Fibroblast of skin of left quadriceps (primary cell): ENCODE measurements at places on chromosomes 5 and 9.

- DNase-seq, result no peak
Observed at GRCh38 chr5:76735762-76736545, 20.0 kb downstream of the F2R start.

DNA sequence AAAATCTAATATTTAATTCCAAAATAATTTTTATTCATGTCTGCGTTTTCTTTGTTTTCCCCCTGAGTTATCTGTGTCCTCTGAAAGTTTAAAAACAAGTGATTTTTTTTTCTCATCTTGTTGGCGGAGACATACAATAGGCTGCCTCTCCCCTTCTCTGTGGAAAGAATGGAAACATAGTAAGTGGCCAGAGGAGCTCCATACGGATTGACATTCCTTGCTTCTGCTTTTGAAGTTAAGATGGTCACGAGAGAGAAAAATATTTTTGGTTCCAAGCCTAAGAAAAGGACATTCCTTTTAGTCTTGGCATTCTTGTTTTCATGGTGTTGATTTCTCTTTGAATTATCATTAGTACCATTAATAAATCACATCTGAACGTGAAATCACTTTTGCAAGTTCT, 28.3 kb downstream of the ZNF462 start:
- DNase-seq, result no peak

DNA sequence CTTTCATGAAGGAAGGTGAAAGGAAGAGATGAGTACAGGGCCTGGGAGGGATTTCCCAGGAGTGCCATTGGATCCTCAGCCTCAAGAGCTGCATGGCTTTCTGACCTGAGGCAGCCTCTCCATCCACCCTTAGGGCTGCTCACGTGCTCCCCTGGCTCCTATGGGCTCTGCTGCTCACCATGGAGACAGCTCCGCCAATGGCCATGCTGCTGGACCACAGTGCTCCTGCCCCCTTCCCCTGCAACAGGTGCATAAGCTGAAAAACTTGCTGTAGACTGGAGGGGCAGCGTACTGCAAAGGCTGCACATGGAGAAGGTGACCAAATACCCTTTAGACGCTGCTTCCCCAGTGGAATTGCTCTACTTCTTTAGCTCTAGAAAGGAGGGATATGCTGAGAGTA, 112.7 kb upstream of the PANK3 start:
- DNase-seq, result no peak

GRCh38 chr9:37201581-37201980, 81.2 kb downstream of the ZCCHC7 start:
- DNase-seq, result no peak

GRCh38 chr5:162209005-162209605, 141.5 kb downstream of the GABRG2 start:
- DNase-seq, result no peak

GRCh38 chr5:173217626-173218397, 17.2 kb downstream of the NKX2-5 start:
- no peak for DNase-seq

DNA sequence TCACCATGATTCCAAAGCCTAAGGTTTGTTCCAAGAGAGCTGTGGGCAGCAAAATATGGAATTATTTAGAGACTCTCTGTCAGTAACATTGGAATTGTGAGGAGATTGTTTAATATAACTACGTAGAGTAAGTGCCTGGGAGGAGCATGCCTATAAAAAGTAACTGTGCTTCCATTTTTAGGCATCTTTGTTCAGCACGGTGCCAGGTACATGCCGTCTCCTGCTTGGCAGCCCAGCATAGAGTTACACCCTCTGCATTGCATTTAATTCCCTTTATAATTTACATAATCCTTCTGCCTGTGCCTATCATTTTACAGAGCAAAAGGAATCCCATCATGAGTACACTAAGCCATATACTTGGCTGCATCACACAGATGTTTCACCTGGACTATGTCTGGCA, 32.1 kb upstream of the ALDH1A1 start:
- no peak for DNase-seq

DNA sequence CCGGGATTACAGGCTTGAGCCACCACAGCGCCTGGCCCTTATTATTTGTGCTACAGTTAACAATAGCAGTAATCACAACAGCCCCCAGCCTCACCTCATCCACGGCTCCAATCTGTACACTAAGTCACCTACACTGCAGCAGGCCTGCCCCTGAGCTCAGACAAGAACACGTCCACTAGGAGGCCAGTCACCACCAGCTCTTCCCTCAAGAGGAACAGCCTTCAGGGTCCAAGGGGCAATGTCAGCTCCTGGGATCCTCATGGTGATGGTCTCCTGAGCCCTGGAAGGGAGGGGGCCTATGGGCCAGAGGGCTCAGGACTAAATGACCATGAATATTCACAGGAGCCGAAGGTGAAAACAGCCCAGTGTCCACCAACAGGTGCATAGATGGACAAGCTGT, 67.7 kb downstream of the VAV2 start:
- no peak for DNase-seq

- DNase-seq, result peak; percentile 46
Observed at GRCh38 chr9:94668928-94669729, 29.8 kb upstream of the FBP1 start.

DNA sequence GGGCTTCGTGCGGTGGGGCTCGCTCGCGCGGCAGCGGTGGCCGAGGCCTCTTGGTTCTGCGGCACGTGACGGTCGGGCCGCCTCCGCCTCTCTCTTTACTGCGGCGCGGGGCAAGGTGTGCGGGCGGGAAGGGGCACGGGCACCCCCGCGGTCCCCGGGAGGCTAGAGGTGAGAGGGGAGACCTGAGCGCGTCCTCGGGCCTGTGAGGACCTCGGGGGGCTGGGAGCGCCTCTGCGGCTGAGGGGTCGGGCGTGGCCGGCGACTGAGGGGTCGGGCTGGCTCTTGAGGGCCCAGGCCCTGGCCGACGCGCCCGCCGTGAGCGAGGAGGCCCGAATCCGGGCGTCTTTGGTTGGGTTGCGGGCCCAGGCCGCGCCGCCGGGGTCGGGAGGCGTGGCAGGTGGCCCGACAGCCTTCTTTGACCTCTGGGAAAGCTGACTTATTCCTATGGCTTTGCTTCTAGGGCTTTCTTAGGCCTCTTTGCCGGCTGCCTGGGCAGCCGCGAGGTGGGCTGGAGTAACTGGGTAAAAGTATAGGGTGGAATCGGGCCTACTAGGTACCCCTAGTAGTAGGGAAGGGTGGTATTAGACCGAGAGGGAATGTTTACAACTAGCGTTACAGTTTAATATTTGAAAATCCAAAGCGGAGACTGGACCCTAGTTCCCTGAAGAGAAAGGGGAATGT, at the start of gene CANX:
TSS of gene CANX (plus strand) at position 33 of the 681 bp plus-strand sequence. CDS start 6,715 bp downstream, outside the sequence.
- DNase-seq, result no peak

DNA sequence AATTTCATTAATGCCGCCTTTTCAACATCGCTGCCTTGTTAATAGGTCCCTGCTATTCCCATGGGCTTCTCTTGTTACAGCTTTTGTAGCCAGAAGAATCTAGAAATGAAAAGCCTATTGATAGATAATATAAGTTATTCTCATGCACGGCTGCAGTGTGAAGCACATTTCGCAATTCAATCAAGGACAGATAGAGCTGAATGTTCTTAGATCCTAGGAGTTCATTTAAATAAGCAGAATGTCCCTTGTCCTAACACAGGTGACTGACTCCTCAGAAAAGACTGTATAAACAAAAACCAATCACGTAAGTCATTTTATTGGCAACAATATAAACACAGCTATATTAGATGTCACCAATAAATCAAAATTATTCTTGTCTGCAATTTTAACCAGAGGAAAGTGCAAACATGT, 9.4 kb downstream of the GLIS3 start:
- DNase-seq, result no peak

DNA sequence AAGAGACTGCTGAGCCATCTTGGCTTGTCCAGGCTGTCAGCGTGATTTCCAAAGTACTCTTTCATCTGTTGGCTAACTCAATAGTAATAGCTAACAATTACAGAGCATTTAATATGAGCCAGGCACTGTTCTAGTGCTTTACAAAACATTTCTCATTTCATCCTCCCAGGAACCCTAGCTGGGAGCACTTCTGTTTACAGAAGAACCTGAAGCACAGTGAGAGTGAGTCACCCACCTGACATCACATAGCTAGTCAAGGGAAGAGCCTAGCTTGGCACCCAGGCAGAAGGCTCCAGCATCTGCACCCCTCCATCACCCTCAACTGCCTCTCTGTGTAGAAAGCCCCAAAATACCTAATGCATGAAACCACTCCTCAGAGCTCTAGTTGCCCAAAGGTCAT, 57.5 kb upstream of the IQGAP2 start:
- no peak for DNase-seq

GRCh38 chr5:39411061-39411460, 13.7 kb downstream of the DAB2 start:
- no peak for DNase-seq

GRCh38 chr5:176180339-176180738, 57.9 kb upstream of the SIMC1 start:
- no peak for DNase-seq

- no peak for DNase-seq
Observed at GRCh38 chr9:7266911-7267595, 509.3 kb downstream of the KDM4C start.

DNA sequence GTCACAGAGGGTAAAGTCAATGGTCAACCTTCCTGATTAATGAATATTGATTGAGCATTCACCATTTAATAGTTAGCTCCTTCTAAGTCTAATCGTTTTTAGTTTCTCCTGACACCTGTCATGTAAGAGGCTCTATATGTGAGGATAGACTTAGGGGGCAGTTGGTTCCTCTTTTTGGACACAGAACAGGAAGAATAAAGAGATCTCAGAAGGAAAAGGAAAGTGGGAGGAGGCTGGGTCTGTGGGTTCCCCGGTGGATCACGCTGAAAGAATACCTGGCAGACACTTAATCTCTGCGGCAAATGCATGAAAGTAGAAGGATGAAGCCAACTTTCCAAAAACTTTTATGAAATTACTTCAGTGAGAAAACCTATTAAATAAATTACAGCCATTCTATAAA, 98.4 kb downstream of the PDE4D start:
- no peak for DNase-seq

- DNase-seq, result peak; percentile 83
Observed at GRCh38 chr9:78235762-78236550, at the start of gene CEP78. Gene CEP78 (plus strand): TSS chr9:78236075. CDS start chr9:78236351, 276 bp downstream.

GRCh38 chr9:123339666-123340510, 16.1 kb upstream of the CRB2 start:
- no peak for DNase-seq

- no peak for DNase-seq
Observed at GRCh38 chr9:123455187-123455586, 99.2 kb downstream of the CRB2 start.

- DNase-seq, result peak; percentile 34
Observed at GRCh38 chr5:142888469-142889085, 118.4 kb downstream of the ARHGAP26 start.

GRCh38 chr5:148382961-148383360, 797 bp upstream of the FBXO38 start:
- DNase-seq, result no peak

- DNase-seq, result no peak
Observed at GRCh38 chr5:72785801-72786200, 30.7 kb upstream of the TNPO1 start.
